NCI-H1092 (cell line): ENCODE measurements at places on chromosomes 1 and 21.

DNA sequence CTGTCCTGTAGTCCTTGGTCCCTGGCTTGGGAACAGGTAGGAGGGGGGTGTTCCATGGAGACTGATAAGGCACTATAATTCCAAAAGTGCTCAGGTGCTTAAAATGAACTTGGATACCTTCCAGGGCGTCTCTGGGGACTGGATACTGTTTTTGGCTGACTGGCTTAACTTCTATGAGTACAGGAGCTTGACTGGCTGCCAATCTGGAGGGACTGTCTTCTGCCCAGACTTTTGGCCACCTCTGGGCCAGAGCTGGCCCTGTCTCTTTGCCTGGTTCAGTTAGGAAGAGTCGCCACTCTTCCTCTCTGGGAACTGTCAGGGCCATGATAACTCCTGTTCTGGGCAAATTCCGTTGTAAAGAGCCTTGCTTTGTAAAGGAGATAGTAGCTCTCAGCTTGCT, 407.0 kb downstream of the TGFB2 start:
- DNase-seq = no peak

DNA sequence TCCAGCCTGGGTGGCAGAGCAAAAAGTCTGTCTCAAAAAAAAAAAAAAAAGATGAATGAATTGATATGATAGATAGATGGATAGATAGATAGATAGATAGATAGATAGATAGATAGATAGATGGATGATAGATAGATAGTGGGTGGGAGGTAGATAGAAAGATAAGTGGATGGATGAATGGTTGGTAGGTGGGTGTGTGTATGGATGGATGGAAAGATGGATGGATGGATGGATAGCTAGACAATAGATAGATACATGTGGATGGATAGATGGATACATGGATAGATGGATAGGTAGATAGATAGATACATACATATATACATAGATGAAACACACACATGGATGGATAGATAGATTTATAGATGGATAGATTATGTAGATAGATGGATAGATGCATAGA, 28.5 kb downstream of the TRPM2 start:
- no peak for DNase-seq

DNA sequence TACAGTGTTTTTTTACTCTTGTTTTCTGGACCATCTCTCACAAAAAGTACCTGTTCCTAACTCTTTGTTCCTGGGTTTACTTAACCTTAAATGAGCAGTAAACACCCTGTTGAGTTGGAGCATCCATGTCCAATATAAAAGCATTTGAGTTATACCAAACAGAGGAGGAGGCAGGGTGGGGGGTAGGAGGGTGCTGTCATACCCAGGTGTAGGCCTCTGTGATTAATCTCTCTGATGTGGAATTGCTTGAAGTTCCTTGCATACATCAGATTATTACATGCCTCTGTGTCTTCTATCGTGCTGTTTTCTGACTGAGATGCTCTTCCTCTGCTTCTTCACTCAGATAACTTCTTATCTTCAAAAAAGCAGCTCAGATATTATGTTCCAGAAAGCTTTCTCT, 28.1 kb upstream of the RGS18 start:
- DNase-seq = no peak

GRCh38 chr1:25505656-25506385, 37.6 kb upstream of the LDLRAP1 start:
- no peak for DNase-seq

DNA sequence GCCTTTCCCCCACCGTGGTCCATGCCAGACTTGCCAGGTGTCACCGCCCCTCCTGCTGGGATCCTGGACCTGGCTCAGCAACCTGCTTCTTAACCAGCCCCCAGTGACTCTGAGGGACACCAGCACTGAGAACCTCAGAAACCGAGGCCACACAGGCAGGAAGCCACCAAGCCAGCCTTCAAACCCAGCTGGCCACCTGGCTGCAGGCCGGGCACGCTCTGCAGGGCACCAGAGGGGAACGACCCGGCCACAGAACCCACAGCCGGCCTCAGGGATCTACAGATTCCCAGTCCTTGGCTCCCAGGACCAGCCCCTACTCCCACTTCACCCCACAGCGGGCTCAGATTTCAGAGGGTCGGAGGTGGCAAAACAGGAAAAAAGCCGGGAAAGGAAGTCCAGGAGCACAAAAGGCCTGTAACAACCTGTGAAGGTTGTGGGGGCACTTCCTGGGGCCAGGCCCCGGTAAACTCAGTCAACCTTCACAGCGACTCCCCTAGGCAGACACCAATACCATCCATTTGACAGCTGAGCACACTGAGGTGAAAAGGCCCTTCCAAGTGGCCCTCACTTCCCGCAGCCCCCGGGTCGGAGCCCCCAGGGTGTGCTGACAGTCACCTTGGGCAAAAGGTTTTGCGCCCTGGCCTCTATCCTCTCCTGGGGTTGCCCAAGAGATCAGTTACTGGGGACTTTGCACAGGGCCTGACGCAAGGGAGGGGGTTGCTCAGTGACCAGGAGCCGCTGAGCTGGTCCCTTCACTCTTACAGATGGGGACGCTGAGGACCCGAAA, 14.1 kb downstream of the RUNX3 start:
- DNase-seq = no peak

- DNase-seq = no peak
These were observed 198.2 kb downstream of the LRRC7 start for GRCh38 chr1:69765951-69766350.

GRCh38 chr1:19725606-19726005, 60.9 kb downstream of the HTR6 start:
- DNase-seq = no peak

- DNase-seq = no peak
These were observed 72.4 kb upstream of the NEK7 start for GRCh38 chr1:198084241-198084908.

DNA sequence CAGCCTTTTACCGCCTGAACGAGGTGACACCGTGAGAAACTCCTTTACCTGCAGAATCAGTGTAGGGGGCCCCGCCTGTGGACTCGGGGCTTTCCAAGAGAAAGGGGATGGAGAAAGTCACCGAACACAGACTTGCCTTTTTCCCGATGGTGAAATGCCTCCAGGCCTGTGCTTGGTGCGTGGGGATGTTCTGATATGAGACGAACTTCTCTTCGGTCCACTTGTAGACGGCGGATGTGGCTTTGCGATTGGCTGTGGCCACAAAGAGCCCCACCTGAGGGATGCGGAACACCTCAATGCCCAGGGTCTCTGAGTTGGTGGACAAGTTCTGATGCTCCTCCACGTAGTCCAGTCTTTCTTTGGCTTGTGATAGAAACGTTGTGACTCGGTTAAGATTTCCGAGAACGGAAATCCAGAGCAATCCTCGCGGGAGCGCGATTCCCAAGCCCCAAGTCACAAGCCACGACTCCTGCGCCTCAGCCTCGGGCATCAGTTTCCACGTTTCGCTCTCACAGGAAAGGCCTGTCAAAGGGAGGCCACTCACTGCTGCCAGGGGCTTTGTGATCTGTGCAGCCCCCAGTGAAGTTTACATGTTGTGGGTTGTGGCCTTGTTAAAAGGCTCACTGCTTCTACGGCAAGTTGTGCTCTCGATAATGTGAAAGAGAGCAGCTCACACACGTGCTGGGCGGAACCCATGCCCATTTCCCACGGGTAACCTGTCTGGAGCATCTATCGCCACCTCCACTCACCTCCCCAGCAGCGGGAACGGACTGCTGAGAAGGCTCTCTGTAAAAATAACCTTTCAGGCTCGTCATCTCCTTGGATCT, 12.6 kb downstream of the KRTAP10-1 start:
- DNase-seq = no peak

GRCh38 chr1:70778056-70778762, 269.4 kb downstream of the PTGER3 start:
- no peak for DNase-seq

DNA sequence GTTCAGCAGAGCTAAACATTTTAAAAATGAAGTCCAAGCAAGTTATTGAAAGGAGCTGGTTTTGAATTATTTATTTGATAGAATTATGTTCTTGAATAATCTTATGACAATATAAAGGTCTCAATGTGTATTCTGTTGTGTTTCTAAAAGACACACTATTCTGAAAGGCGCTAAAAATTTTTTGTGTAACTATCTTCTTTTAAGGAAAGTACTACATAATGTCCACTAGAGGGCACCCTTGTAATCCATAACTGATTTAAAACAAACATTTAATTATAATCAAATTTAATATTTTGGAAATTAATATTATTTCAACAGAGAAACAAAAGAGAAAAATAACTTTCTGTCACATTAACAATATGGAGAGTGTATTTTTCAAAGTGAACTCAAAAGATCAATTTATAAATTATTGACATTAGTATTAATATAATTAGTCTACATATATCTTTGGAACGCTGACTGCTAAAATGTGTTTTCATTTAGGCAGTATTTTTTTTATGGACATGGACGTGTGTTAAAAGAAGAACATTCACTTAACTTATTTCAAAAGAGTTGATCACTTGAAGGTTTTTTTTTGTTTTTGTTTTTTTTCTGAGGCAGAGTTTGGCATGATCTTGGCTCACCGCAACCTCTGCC, 248.4 kb downstream of the DENND1B start:
- peak; percentile 20 for DNase-seq

GRCh38 chr1:194776657-194777056, 1590.2 kb upstream of the B3GALT2 start:
- no peak for DNase-seq

DNA sequence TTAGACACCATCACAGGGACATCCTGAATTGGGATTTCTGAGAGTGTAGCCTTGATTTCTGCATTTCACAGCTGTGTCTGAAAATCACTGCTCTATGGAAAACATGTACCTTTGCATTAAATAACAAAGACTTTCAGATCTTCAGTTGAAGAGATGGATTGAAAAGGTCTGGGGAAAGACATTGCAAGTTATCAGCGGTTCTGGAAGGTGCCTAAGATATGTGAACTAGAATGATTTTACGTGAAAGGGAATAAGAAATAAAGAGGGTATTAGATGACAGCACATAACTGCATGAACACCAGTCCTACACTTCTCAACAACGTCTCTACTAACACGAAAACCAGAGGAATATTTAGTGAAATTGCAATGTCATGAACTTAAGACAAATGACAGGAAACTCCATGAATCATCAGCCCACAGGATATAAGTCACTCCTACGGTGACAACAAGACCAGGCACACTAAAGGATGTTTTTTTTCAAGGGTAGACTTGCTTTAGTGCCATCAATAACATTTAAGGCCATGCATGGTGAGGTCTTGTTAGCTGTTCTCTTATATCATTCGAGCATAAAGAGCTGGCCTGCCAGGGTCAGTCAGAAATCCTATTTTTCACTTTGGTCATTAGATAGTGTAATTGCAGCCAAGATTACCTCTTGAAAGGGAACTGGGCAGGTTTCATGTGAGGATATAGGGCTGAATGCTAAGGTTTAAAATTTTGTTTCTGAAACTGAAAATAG, 283.1 kb downstream of the GRIK1 start:
- DNase-seq = no peak

- DNase-seq = no peak
These were observed 122.2 kb upstream of the TMEM51 start for GRCh38 chr1:15031251-15031933.

- DNase-seq = no peak
These were observed 204.8 kb downstream of the AKT3 start for GRCh38 chr1:243645281-243645680.

DNA sequence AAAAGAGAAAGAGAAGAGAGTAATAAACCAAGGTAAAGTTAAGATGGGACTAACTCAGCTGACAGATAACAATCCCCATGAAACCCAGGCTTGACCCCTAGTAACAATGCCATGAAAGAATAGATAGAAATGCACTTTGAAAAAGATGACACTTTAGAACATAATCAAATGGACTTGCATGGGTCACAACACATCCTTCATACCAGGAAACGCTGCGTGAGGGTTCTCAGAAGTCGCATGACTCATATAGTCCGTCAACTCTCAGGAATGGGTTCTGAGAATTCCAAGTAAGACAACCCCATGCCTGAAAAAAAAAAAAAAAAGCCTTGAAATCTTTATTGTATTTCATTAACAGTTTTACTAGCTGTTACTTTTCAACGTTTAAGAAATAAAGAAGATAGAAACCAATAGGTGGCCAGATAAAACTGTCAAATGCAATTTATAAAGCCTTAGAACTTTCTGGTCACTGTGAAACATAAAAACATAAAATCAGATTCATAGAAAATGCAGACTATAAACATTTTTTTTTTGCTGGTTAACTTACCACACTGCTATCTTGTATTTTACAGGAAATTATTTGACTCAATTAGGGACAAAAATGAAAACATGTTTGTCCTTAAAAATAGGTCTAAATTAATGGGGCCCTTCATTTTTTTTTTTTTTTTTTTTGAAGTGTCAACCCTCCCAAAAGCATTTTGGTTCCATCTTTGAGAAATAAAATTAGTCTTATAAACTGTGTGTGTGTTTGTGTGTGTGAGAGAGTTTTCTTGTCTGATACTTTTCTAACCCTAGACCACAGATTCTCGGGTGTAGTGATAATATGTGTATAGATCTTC, 202.1 kb downstream of the NCAM2 start:
- DNase-seq = no peak

GRCh38 chr21:34647555-34647954, 21.2 kb upstream of the CLIC6 start:
- DNase-seq = no peak

- DNase-seq = no peak
These were observed 607.0 kb downstream of the NPHP4 start for GRCh38 chr1:5385096-5385799.

- DNase-seq = no peak
These were observed 148.7 kb upstream of the NR5A2 start for GRCh38 chr1:199878823-199879222.

- no peak for DNase-seq
These were observed 447 bp downstream of the RUNX3 start for GRCh38 chr1:24929398-24930259.

DNA sequence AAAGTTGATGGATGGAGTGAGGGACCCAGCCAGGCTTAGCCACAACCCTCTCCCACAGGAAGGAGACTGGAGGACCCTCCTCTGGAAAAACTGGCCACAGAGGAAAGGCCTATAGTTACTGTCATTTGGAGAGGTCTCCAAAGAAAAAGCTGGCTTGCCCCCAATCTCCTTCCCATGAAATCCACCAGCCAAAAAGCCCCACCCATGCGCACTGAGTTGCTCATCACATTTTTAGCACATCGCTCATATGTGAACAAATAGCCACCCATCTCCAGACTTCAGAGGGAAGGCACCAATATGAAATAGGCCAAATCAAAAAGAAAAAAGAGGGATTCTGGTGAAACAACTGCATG, 36.9 kb upstream of the QSOX1 start:
- no peak for DNase-seq

- no peak for DNase-seq
These were observed 13.8 kb upstream of the ABCB10 start for GRCh38 chr1:229572286-229572685.
